GM19239 (cell line): ENCODE measurements at places on chromosomes 5 and 9.

DNA sequence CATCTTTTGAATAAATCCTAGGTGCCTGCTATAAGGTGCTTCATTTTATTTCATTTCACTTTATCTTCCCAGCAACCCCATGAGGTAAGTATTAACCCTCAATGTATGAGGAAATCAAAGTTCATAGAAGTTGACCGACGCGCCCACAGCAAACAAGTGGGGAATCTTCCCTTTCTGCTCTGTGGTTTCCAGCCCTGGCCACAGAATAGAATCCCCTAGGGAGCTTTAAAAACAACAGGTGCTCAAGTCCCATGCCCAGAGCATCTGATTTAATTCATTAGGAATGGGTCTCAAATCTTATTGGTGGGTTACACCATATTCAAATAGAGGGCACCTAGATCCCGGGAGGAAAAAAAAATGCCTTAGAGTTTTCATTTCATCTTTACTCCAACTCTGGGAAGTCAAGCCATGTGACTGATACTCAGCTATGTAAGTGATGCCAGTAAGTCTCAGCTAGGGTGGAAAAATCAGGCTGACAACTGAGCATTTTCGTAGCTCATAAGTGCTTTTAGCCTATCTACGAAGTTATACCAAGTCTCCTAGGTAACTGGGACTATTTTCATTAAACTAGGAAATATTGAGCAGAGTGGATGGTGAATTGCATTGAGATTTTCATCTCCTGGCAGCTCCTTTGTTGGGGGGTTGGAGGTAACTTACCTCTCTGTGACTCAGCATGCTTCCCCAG, 353.4 kb upstream of the SLC30A5 start:
- DNase-seq = peak; percentile 19

DNA sequence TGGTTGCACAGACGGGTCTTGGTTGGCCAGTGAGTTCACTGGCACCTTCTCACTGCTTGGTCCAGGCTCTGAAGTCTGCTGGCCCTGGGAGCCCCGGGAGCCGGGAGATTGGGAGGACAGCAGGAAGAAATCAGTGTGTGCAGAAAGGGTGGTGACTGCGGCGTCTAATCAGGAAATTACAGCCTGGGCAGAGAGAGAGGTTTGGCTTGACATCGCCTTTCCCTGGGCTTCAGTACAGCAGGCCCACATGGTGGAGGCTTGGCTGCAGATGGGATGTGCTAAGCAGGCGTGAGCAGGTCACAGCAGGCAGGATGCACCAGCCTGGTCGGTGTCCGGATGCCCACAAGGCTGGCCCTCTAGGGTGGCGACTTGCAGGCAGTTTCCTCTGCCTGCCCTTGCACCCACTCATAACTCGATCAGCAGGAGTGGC, 17.2 kb downstream of the PITX1 start:
- no peak for DNase-seq

DNA sequence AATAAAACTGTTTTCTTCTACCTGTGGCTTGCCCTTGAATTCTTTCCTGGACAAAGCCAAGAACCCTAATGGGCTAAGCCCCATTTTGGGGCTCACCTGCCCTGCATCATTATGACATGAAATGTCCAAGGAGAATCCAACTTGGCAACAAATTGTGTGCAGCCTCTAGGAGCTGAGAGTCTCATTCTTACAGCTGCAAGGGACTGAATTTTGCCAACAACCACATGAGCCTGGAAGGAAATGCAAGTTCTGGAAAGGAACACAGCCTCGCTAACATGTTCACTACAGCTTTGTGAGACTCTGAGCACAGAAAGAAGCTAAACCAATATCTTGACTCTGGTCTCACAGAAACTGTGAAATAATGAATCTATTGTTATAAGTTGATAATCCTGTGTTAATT, 94.8 kb upstream of the CDH12 start:
- DNase-seq = no peak

GRCh38 chr9:114431770-114432169, 44.0 kb upstream of the AKNA start:
- no peak for DNase-seq

- no peak for DNase-seq
Observed at GRCh38 chr9:109506097-109506712, 8.1 kb upstream of the PTPN3 start.

DNA sequence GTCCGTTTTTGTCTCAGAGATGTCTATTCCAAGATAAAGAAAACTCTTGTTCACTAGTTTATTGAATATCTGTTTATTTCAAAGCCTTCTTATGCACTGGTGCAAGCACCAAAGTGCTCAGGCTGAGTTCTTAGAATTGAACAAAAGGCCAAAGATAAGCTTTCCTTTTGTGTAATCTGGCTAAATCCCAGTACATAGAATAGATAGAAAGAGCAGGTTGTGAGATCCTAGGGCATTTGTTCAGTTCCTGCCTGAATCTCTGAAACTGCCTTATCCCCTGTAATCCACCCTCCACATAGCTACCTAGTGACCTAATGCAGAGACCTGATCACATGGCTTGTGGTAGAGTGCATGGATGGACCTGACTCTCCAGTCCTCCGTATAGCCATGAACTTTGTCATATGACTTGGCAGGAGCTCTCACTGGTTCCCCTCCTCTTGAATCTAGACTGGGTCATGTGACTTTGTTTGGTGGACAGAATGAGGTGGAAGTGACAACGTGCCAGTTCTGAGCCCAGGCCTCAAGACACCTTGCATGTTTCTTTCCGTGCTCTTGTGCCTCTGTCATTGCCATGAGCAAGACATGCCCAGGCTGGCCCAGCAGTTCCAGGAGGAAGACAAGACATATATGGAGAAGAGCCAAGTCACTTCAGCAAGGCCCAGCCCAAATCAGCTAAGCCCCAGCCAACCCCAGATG, 139.3 kb upstream of the SHB start:
- no peak for DNase-seq

DNA sequence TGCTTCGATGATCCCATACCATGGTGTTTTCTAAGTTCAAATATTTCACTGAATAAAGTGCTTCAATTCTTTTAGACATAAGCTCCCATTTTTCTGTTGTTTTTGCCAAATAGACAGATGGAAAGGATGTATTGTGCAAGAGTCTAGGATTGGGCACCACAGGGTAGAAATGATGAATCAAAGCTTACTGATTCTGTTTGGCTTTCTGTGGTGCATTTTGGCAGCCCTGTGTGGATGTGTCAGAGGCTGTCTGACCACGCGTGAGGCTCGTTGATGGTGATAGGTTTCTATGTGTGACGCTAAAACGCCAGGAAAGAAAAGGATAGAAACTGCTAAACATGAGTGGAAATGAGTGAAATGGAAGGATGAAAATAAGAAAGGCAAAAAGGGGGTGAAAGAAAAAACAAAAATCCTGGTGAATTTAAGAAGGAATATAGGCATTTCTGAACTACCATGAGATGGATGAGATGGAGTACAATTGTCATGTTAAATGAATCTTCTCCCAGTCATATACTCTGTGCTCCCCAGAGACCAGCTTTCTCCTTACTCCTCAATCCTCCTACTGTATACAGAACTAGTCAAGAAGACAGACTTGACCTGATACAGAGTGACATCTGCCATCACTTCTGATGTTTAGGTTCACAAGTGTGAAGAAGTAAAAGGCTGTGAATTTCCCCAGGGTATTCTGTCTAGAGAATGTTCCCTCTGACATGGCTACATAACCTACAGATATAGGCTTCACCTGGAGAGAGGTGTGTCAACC, 54.4 kb downstream of the ANKH start:
- DNase-seq = no peak

- DNase-seq = peak; percentile 25
Observed at GRCh38 chr5:128084228-128085167, 932 bp downstream of the SLC12A2 start.
